GM12892 (cell line): ENCODE measurements at places on chromosomes 12 and 14.

GRCh38 chr14:54438703-54439102 lies 2.5 kb downstream of the CNIH1 start:
- DNase-seq: no peak

- DNase-seq: no peak
Observed at GRCh38 chr12:3107954-3108353, 30.8 kb downstream of the TSPAN9 start.

- no peak for DNase-seq
Observed at GRCh38 chr12:73226593-73226992, 954.4 kb downstream of the TRHDE start.

DNA sequence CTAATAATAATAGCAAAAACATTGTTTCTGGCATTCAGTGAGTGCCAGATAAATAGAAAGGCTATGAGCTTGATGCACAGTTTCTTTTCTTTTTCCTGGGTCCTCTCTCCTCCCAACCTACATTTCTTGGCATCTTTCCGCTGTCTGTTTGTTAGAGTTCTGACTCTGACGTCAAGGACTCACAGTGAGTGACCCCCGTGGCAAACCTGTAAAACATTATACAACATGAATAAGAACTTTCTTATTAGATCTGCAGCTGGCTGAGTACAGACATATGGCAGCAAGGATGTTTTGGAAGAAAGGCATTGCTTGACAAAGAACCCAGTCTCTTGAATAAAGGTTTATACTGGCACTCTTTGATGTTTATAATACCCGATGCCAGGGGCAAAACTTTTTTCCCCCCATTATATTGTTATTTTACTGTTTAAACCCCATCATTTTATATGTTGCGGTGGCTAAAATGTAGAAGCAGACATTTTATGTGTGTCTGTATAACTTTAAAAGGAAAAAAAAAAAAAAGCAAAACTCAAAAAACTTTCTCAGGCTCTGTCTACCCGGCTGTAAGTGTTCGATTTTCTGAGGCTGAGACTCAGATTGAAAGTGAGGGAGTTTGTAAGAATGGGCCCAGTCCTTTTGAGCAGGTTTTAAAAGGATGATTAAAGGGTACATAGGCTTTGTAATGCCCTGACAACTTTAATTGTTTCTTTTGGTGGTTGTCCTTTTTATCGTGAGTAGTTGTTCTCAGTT lies 159.3 kb downstream of the PDE3A start:
- no peak for DNase-seq

- DNase-seq: no peak
Observed at GRCh38 chr14:66804141-66804540, 296.2 kb downstream of the GPHN start.

- DNase-seq: no peak
Observed at GRCh38 chr14:67919259-67920032, 99.9 kb downstream of the RAD51B start.
